ENCODE measurements at places on chromosomes 16 and 17. TPM values are rescaled to one million over a fixed set of nuclear protein-coding genes. Genes with fewer than 3 reads are reported as not detected.

Gene HCRT
- not detected for total RNA-seq

Gene CMTM1
- 0.89 TPM for total RNA-seq

Gene CMTM2
- total RNA-seq, result not detected

Gene RMI2
- total RNA-seq, result 32.2 TPM

Gene AIPL1
- total RNA-seq, result not detected

Gene ITGB3
- 5.7 TPM for total RNA-seq

Gene CACNG5
- total RNA-seq, result not detected

Gene ESRP2
- total RNA-seq, result 0.05 TPM

Gene PVALEF
- total RNA-seq, result not detected

Gene MPV17L
- 4.6 TPM for total RNA-seq
